ENCODE measurements at places on chromosomes 11 and 22.

- DNase-seq = no peak
These were observed 24.8 kb downstream of the PPP6R2 start for GRCh38 chr22:50367778-50368500.

DNA sequence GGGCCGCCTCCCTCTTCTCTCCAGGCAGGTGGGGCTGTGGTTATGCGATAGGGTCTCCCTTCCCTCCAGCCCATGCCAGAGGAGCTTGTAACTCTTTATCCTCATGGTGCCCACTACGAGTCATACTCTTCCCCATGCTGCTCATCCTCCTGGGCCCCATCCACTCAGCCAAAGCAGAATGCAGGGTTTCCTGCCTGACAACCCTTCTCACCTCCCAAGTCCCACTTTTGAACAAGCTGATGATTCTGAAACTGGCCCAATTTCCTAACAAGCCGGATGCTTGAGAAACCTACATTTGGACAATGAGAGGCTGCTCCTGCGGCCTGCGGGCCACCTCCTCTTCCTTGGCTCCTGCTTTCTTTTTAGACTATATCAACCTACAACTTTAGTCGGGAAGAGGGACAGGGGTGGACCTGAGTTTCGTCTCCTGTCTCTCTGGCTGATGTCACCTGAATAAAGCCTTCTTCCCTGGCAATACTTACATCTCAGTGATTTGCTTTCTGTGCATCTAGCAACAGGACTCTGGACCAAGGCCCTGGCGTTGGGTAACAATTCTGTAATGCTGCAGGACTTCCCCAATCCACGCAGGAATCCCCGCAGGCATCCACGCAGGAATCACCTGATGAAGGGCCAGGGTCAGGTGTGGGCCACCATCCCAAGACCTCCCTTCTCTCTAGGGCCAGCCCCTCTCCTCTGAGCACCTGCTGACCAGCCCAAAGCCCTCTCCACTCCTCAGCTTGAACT, 1.5 kb upstream of the NDUFS8 start:
- DNase-seq = no peak

- no peak for DNase-seq
These were observed 26.9 kb downstream of the MRPL16 start for GRCh38 chr11:59783632-59784090.

GRCh38 chr11:30509364-30509763, 76.8 kb downstream of the MPPED2 start:
- DNase-seq = no peak

- no peak for DNase-seq
These were observed 53.1 kb downstream of the SHANK2 start for GRCh38 chr11:71199226-71199820.

- no peak for DNase-seq
These were observed 4.4 kb upstream of the SREBF2 start for GRCh38 chr22:41828516-41828915.

- DNase-seq = no peak
These were observed 772.7 kb downstream of the LRRC4C start for GRCh38 chr11:40686765-40687164.

GRCh38 chr22:29083933-29084591, 11.2 kb downstream of the KREMEN1 start:
- no peak for DNase-seq

- DNase-seq = no peak
These were observed 723 bp upstream of the CD82 start for GRCh38 chr11:44564670-44565210.

- DNase-seq = no peak
These were observed 20.2 kb upstream of the ACR start for GRCh38 chr22:50717709-50718351.

DNA sequence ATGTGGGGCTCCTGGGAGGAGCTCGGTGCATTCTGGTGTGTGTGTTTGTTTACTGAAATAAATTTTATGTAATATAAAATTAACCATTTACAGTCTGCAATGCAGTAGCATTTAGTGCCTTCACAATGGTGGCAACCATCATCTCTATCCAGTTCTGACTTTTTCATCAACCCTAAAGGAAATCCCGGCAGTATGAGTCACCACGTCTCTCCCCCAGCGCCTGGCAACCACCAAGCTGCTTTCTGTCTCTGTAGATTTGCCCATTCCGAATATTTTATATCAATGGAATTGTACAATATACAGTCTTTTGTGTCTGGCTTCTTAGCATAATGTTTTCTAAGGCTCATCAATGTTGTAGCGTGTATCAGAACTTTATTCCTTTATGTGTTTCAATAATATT, 300.5 kb downstream of the MIAT start:
- no peak for DNase-seq

DNA sequence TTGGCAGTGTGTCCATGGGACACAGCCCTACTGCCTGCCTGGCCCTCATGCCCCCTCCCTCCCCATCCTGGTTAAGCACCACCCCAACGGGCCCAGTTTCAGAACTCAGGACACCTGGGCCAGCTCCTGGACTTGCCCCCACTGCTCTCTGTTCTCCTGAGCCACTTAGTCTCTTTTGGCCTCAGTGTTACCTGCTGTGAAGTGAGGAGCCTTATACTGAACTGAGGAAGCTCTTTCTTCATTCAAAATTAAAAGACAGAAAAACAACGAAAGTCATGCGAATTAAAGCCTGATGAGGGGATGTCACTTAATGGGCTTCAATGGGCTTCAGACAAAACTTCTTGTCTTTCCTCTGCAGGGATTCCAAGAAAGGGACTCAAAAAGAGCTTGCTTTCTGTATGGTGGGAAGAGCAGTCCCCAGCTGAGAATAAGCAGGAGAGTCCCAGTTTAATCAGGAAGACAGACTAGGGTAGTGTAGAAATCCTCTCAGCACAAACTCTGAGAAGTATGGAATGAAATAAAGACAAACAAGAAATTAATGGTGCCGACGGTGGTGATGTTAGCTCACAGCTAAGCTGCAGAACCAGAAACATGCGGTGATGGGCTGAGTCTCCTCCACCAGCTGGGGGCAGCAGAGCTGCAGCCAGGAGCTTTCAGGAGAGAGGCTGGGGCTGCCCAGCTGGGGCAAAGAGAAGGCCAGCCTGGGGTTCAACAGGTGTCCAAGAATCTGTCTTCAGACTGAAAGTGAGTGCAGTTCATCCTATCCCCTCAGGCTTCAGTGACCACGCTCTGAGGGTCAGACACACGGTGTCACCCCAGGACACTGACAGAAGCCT, 101.0 kb downstream of the GGTLC2 start:
- peak; percentile 10 for DNase-seq

- DNase-seq = no peak
These were observed 75.2 kb downstream of the TEAD1 start for GRCh38 chr11:12749442-12749841.

- no peak for DNase-seq
These were observed 22.2 kb downstream of the RASSF10 start for GRCh38 chr11:13031349-13031748.

DNA sequence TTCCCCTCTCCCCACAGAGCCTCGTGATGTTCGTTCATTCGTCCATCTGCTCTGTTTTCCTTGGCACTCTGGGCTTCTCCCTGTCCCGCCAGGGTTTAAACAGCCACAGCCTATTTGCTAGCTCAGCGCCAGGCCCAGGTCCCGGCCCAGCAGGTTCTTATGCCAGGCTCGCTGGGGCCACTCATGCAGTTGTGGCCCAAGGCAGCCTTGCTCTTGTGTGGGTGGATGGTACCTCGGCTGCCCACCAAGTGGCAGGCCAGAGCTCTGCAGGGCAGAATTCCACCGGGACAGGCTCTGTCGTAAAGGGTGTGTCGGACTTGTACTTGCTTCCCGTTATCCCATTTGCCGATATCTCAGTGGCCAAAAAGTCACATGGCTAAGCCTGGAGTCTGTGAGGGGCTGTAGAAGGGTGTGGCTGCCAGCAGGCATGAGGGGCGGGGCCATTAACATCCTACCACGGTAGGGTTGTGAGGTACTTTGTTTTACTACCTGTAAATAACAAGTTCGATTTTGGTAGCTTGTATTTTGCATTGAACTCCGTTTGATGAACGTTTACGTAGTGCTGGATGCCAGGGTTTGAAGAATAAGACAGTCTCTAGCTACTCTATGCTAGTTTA, 7.9 kb downstream of the FAM118A start:
- no peak for DNase-seq

GRCh38 chr22:19607192-19608002, 83.2 kb upstream of the CLDN5 start:
- DNase-seq = no peak

DNA sequence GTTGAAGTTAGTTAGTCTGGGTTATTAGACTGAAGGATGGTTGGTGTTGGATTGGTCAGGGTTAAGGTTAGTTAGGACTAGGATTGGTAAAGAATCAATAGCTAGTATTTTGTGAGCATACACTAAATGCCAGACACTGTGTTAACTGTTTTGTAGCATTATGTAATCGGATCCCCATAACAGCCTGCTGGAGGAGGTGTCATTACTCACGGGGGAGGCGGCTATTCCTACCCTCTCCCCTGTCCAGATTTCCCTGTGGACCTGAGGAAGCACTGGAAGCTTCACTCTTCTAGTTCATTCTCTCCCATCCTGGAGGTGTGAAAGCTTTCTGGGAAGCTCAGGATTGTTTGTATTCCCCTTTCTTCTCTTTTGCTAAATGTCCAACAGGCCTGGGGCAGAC, 40.5 kb upstream of the KCNJ11 start:
- DNase-seq = no peak

DNA sequence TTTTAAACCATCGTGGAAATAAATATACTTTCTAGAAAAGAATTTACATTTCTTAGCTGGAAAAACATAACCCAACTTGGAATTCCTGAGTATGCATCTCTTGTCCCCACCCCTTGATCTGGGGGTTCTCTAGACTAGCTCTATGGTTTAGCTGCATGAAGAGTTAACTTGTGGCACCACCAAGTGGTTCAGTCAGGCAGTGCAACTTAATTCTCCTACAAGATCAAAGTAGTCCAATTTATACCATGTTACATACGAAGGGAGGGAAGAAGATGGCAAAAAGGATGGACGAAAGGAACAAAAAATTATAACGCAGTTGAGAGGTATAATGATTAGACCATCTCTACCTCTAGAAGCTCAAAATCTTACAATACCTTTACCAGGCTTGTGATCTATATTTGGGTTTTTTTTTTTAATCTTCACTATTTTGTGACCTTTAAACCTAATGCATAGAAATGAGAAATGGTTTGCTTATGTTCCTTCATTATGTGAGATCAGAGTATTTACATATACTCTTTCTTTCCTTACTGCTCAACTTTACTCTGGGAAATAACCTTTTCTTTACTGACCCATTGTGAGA, 28.5 kb upstream of the ALKBH3 start:
- peak; percentile 25 for DNase-seq

DNA sequence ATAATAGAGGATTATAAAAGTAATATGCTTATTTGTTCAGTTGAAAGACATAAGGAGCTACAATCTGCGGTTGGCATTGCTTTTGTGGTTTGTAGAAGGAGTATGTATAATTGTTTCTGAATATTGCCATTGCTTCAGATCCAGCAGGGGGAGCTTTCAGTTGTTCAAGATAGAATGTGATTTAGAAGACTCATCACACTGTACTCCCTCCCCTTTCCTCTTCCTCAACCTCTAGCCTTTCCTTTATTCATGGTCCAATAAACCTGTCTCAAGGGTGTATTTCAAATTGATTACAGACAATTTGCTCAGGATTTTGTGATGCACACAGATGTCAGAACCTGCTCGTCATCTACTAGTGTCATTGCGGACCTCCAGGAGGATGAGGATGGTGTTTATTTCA, 9.8 kb downstream of the PRMT3 start:
- DNase-seq = no peak

All from nucleus accumbens (tissue), 56 donors.